Ascending aorta (tissue), 2 donors: ENCODE measurements at places on chromosomes 2 and 18. TPM values are rescaled to one million over a fixed set of nuclear protein-coding genes. Genes with fewer than 3 reads are reported as not detected.

SNTG2 gene
- total RNA-seq = 9.9 TPM

ACMSD gene
- not detected for total RNA-seq

GCG gene
- total RNA-seq = not detected

CLEC4F gene
- total RNA-seq = not detected

CCDC102B gene
- 3.3 TPM for total RNA-seq

IFIH1 gene
- 11.8 TPM for total RNA-seq

USP37 gene
- 11.8 TPM for total RNA-seq

WDR54 gene
- total RNA-seq = 5.5 TPM

XDH gene
- not detected for total RNA-seq

SIX2 gene
- total RNA-seq = 22.2 TPM

TM4SF20 gene
- not detected for total RNA-seq

C1QL2 gene
- 11.6 TPM for total RNA-seq

KCNG3 gene
- not detected for total RNA-seq

SLC9A4 gene
- not detected for total RNA-seq

UNC80 gene
- 0.11 TPM for total RNA-seq

REG1A gene
- total RNA-seq = 0.96 TPM

FOXD4L1 gene
- not detected for total RNA-seq

MERTK gene
- 11.1 TPM for total RNA-seq

CYS1 gene
- total RNA-seq = 13.8 TPM

SPEG gene
- 390 TPM for total RNA-seq

NEUROD1 gene
- total RNA-seq = not detected

G6PC2 gene
- total RNA-seq = not detected

EIF2AK3 gene
- 6.5 TPM for total RNA-seq

MEP1B gene
- total RNA-seq = not detected

ALPP gene
- not detected for total RNA-seq

PCARE gene
- total RNA-seq = not detected

ALPI gene
- total RNA-seq = not detected

SIX3 gene
- total RNA-seq = not detected

TNFAIP6 gene
- total RNA-seq = 13.6 TPM

VAMP5 gene
- 114 TPM for total RNA-seq

TGFA gene
- 1.8 TPM for total RNA-seq

ATRAID gene
- total RNA-seq = 284 TPM

ING5 gene
- total RNA-seq = 38.1 TPM

SGPP2 gene
- total RNA-seq = 0.21 TPM

DRC1 gene
- not detected for total RNA-seq

FTCDNL1 gene
- 3.4 TPM for total RNA-seq

CXCR2 gene
- total RNA-seq = not detected

GRHL1 gene
- 0.43 TPM for total RNA-seq
